Upper lobe of left lung (tissue), 6 donors: ENCODE measurements at places on chromosomes 11 and 22. TPM values are rescaled to one million over a fixed set of nuclear protein-coding genes. Genes with fewer than 3 reads are reported as not detected.

DNA sequence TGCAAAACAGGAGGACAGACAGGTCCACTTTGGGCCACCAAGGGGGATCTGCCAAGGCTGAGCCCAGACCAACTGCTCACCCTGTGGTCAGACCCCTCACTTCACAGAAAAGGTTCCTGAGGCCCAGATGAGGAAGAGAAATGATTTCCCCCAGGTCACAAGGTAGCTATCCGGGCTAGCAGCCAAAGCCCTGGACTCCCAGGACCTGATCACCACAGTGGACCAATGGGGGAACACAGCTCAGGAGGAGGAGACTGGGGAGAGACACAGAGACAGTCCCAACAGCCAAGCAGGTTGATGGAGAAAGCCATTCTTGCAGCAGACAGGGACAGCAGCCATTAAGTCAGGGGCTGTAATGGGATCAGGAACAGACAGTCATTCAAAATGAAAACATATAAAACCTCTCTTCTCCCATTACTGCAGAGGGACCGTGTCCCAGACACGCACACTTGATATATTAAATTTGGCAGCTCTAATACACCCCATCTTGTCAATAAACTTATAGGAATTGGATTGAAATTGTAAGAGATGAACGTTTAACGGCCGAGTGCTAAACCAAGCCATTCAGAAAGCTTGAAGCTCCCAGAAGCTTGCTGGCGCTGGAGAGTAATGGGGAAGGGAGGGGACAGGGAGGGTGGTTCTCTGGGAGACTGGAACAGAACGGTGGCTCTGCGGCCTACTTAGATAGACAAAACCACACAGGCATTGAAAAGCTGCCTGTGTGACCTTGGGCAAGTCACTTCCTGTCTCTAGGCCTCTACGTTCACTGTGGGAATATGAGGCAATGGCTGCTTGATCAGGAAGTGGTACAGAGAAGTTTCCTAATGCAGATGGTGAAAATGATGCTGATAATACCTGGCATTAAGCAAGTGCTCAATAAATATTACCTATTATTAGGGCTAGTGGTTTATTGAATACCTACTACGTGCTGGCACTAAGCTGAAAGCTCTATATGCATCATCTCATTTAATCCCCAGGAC is 16.0 kb downstream of the ZMAT5 start:
- DNase-seq, result no peak

- DNase-seq, result no peak
Observed at GRCh38 chr11:64687204-64687603, 35.8 kb downstream of the NRXN2 start.

- DNase-seq, result no peak
Observed at GRCh38 chr11:79617561-79617960, 176.7 kb upstream of the TENM4 start.

- DNase-seq, result no peak
Observed at GRCh38 chr11:113137713-113138529, 176.5 kb upstream of the TTC12 start.

GRCh38 chr22:37752189-37753087 is 55.3 kb upstream of the GCAT start:
- peak; percentile 93 for DNase-seq

DNA sequence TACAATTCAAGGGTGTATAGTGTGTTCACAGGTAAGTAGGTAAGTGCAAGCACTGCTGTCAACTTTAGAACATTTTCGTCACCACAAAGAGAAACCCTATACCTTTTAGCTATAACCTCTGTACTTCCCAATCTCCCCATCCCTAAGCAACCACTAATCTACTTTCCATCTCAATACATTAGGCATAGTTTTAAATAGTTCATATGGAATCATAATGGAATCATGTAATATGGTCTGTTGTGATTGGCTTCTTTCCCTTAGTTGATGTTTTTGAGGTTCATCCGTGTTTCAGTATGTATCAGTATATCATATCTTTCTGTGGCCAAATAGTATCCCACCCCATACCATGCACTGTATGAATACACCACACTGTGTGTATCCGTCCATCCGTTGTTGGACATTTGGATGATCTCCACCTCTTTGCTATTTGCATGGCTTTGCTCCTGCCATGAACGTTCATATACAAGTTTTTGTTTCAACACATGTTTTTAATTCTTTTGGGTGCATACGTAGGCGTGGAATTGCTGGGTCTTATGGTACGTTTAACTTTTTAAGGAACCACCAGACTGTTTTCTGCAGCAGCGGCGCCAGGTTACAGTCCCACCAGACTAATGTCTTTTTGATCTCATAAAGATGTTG is 27.7 kb upstream of the OPCML start:
- DNase-seq, result no peak

GRCh38 chr11:18243783-18244362 is 4.6 kb downstream of the SAA2 start:
- DNase-seq, result peak; percentile 59

GRCh38 chr11:72553706-72554105 is 119.4 kb upstream of the CLPB start:
- DNase-seq, result no peak

DNA sequence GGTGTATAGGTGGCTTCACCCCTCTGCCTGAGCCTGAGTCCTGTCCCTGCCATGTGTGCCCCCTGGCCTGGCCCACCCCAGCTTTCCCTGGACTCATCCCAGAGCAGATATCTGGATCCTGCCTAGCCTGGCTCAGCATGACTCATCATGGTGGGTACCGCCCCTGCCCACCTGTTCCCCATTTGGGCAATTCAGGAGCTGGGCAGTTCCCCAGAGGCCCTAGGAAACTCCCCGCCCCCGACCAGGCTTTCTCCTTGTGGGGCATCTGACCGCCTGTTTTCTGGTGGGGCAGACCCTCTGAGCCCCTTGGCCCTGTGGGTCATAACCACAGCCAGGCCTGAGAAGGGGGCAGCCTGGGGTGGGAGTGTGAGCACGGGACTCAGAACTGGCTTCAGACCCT is 4.4 kb downstream of the TSPO start:
- DNase-seq, result peak; percentile 31

DNA sequence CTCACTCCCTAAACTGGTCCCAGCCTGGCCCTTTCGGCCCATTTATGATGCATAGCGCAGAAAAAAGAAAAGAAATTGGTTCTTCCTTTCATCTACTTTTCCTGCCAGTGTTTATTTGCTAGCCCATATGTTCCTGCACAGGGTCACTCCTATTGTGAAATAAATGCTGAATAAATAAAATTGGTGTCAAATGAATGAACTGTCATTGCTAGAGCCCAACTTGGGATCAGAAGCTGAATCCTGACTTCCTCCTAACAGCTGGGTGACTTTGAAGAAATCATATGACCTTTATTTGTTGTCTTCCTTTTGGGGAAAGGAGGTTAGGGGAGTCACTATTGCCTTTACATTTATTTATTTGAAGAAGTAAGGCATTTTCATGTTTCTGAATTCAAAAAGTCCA is 92.0 kb downstream of the PRR5L start:
- DNase-seq, result no peak

- DNase-seq, result no peak
Observed at GRCh38 chr22:36863979-36864378, 3.2 kb downstream of the NCF4 start.

- no peak for DNase-seq
Observed at GRCh38 chr11:113199866-113200265, 114.5 kb upstream of the TTC12 start.

- no peak for DNase-seq
Observed at GRCh38 chr11:67691149-67691548, 16.7 kb upstream of the ALDH3B2 start.

GRCh38 chr11:71211631-71212030 is 40.7 kb downstream of the SHANK2 start:
- no peak for DNase-seq

DNA sequence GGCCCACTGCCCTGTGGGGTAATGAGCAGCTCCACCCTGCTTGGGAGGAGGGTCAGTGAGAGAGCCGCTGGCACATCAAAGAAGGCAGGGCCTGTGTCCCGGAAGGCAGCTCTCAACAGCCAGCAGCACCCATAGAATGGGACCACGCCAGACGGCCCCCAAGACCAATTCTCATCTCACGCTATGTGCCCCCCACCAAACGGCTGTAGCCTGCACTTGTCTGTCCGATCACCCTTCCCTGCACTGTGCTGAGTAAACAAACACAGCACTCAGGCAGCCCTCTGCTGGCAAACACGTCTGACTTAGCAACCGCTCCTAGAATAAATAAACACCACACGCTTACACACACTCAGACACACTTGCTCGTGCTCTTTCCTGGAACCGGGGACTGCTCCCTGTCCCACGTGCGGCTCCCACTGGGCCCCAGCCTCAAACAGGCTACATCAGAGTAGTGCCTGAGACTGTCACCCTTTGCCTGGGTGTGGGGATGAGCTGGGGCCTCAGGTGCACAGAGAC is 53.2 kb upstream of the CDON start:
- peak; percentile 79 for DNase-seq

- DNase-seq, result peak; percentile 58
Observed at GRCh38 chr11:118438314-118438931, 2.1 kb downstream of the KMT2A start.

- peak; percentile 65 for DNase-seq
Observed at GRCh38 chr11:8871171-8871775, 39.7 kb upstream of the AKIP1 start.

DNA sequence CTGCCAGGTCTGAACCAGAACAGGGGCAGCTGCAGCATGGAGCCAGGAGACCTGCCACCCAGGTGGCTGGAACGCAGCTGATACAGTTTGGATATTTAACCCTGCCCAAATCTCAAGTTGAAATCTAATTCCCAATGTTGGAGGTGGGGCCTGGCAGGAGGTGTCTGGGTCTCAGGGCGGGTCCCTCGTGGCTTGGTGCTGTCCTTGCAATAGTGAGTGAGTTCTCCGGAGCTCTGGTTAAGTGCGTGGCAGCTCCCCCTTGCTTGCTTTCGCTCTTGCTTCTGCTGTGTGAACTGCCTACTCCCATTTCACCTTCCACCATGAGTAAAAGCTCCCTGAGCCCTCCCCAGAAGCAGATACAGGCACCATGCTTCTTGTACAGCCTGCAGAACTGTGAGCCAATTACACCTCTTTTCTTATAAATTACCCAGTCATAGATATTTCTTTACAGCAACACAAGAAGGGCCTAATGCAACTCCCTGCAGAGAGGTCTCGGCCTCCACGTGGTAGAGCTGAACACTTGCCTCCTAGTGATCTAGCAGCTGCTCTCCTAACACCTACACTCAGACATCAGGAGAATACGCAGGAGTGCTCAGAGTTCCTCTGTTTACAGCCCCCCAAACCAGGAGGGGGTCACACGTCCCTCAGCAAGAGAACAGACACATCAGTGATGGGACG is 203.7 kb downstream of the CTTN start:
- DNase-seq, result no peak

DNA sequence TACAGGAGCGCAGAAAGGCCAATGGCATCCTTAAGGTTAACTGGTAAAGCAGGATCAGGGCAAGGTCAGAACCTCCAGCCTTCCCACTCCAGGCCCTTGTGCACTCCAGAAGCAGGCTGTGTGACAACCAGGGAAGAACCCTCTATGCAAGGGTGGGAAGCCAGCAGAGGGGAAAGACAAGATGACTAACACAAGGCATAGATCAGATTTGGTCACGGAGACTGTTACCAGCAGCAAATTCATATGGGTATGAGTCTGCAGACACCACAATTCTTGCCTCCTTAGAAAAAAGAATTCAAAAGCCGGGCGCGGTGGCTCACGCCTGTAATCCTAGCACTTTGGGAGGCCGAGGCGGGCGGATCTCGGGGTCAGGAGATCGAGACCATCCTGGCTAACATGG is 39.8 kb upstream of the MTNR1B start:
- no peak for DNase-seq

- no peak for DNase-seq
Observed at GRCh38 chr11:128021349-128022006, 565.9 kb downstream of the ETS1 start.

DNA sequence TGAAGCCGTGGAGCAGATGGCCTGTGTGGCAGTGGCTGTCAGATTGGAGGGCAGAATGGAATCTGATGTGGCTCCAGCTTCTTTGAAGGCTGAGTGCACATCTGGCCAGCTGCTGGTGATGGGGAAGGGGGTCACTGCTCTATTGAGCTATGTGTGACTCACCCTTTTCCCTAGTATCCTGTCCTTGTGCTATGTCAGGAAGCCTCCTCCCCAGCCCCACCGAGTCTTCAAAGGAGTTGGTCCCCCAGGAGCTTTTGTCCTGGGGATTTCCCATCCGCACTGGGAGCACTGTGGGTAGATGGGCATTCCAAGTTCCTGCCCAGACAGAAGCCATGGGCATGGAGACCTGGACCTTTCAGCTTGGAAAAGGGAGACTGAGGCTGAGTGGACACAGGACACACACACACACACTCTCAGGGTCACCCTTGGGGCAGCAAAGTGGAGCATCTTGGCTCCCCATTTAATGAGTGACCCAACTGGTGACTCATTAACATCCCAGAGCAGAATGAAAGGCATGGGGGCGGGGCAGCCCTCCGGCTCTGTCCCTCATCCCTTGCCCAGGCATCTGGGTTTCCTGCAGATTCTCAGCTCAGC is 3.3 kb downstream of the SERPINH1 start:
- no peak for DNase-seq

- no peak for DNase-seq
Observed at GRCh38 chr11:83047515-83048225, 24.0 kb downstream of the RAB30 start.

DNA sequence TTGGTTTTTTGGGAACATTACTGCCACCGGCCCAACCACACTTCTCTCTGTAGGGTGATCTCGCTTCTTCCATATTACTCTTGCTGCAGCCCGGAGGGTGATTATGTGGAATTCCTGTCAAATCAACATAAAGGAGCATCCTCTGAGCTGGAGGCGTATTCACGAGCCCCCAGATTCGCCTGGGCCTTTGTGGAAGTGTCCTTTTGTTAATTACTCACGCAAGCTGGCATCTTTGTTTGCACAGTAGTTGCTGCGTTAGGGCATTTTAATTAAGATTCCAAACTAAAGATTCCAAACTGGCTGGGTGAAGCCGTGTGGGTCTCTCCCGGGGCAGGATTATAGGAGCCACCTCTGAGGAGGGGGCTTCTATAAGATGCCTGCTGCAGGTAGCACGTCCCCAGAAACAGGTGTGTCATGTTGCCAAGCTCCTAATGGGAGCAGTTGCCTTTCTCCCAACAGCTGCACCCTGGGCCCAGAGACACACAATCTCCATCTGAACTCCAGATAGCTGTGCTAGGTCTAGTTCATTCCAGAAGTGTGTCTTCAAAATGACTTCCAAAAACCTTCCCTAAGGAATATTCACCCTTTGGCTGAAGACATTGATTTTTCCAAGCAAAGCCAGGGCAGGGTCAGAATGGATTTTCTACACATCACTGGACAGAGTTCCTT is 40.9 kb downstream of the SHISAL1 start:
- DNase-seq, result no peak

- no peak for DNase-seq
Observed at GRCh38 chr11:98600786-98601773, 419.7 kb upstream of the CNTN5 start.

- no peak for DNase-seq
Observed at GRCh38 chr11:107719557-107720302, 7.9 kb upstream of the SLN start.

The STX3 gene
- total RNA-seq, result 141 TPM

The IGF2 gene
- total RNA-seq, result 7.0 TPM

The RRM1 gene
- total RNA-seq, result 29.5 TPM

The GGT5 gene
- 23.4 TPM for total RNA-seq

The KRTAP5-7 gene
- not detected for total RNA-seq

The CBLIF gene
- total RNA-seq, result not detected

The SMC1B gene
- total RNA-seq, result not detected

The RNH1 gene
- 339 TPM for total RNA-seq

The USP2 gene
- total RNA-seq, result 1.7 TPM

The APOL5 gene
- not detected for total RNA-seq

The NDUFV1 gene
- total RNA-seq, result 169 TPM

The VSIG2 gene
- 32.5 TPM for total RNA-seq

The TCN1 gene
- not detected for total RNA-seq

The CARNS1 gene
- 4.2 TPM for total RNA-seq

The MRGPRE gene
- 0.26 TPM for total RNA-seq
